ENCODE measurements at places on chromosomes 5 and 9.
A peak's percentile ranks its signal among the peaks of the same experiment; 100 is the strongest.

DNA sequence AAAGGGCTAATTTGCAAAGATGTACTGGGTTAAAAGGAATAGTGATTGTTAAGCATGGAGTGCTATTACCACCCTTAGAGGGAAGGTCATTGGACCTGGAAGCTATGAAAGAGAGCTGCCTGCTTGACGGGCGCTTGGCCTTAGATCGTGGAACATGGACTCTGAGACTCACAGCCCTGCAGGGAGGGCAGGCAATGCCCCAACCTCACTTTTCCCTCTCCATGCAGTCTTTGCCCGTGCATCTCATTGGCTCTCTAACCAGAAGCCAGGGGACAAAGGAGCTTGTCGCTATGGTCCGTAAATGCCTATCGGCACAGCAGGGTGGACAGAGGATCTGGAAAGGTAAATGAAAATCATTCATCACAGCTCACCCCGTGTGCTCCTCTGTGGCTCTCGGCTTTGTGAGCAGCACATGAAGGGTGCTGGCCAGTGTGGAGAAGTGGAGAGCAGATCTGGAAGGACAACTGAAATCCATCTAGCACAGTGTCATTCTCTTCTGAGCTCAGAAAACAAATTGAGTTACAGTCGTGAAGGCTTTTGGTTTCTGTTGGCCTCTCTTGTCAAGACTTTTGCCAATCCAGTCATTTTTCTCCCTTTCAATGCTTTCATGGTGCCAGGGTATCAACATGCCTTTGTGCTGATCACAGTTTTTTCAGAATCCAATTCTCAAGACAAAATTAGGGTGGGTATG, 186.2 kb downstream of the SNX18 start:
- DNase-seq: no peak

DNA sequence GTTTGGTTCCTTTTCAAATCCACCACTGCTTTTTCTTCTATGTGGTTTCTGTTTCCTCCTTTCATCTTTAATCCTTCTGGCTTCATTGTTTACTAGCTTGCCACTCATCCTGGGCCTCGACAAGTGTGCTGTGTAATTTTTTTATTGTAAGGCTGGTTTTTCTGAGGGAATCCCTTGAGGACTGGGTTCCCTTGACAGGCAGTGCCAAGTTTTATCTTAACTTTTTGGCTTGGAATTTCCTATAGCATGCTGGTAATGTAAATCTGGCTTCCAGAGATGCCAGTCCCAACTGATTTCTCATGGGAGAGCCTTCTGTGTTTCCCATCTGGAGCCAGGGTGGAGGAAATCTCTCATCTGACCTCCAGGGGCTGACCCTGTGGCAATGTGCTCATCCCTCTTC, 184.7 kb downstream of the ROR2 start:
- DNase-seq: no peak

GRCh38 chr9:124285903-124286291, 28.1 kb downstream of the NEK6 start:
- DNase-seq: peak; percentile 17

DNA sequence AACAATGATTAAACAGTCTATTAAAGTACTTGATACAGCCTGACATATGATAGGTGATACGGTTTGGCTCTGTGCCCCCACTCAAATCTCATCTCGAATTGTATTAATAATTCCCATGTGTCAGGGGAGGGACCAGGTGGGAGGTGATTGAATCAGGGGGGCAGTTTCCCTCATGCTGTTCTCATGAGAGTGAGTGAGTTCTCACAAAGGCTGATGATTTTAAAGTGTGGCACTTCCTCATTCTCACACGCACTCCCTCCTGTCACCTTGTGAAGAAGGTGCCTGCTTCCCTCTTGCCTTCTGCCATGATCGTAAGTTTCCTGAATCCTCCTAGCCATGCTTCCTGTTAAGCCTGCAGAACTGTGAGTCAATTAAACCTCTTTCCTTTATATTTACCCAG, 40.1 kb upstream of the TARS1 start:
- DNase-seq: no peak

GRCh38 chr5:136164226-136164625, 28.7 kb downstream of the SMIM32 start:
- DNase-seq: no peak

DNA sequence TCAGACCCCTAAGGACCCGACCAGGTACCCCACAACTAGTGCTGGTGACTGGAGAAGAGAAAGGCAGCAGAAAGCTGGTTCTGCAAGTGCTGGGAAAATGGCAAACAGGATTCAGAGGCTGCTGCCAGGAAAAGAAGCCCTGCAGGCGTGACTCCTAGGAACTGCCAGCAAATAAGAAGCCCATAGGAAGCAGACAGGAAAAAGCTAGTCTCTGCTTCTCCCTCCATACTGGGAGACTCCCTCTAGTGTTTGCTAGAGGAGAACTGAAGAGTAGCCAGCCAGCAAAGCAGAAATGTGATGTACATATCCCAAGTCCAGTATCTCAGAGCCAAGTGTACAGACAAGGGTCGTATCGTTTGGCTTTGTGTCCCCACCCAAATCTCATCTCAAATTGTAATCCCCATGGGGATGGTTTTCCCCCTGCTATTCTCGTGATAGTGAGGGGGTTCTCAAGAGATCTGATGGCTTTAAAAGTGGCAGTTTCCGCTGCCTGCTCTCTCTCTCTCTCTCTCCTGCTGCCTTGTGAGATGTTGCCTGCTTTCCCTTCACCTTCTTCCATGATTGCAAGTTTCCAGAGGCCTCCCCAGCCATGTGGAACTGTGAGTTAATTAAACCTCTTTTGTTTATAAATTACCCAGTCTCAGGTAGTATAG, 38.1 kb upstream of the TUSC1 start:
- no peak for DNase-seq

DNA sequence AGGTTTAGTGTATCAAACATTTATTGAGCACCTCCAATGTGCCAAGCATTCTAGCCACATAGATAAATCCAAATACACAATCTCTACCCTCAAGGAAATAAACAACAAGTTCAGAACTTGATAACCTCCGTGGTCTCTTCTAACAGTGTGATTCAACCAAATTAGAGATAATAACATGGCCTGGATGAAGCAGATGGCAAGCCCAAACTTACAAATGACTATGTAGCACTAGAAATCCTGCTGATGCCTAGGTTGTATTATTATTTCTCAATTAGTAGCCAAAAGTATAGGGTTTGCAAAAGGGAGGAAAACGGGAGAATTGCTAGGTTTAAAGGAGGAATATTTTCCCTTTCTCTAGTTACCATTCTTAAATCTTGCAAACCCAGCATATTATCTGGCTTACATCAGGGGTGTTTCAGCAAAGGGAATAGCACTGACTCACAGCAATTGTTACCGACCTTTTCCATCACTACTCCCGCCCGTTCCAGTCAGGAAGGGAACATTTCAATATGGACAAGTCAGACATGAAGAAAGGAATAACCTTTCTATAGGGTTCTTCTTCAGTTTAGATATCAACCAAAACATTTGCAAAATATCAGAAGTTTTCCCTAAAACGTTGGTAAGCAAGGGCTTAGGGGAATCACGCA, 2.3 kb downstream of the DPYSL3 start:
- DNase-seq: no peak

- DNase-seq: no peak
These were observed 161.2 kb upstream of the FSTL4 start for GRCh38 chr5:133773247-133774202.

DNA sequence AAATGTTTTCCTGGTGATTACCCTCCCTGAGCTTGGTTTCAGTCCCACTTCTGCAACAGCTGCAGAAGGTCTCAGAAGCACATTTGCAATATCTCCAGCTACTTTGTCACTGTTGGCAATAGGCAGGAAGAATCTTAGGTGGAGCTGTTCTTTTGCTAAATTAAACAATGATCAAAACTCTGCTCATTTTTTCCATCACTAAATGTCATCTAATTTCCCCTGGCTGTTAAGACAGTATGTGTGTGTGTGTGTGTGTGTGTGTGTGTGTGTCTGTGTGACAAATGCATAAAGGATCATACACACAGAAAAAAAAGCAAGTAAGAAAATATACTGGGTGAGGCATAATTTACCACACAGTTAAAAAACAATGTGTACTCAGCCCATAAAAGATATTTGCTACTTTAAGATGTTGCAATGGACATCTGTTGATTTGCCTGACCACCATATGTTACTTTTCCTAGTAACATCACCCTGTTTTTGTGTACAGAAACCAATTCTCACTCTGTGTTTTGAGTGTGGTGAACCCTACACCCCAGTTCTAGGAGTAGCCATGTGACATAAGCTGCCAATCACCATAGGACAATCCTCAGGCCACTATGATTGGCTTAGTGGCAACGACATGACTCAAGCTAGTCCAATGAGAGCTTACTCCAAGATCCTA, 572.6 kb upstream of the CLINT1 start:
- DNase-seq: no peak

- no peak for DNase-seq
These were observed 94.3 kb downstream of the DAP start for GRCh38 chr5:10666531-10667299.

GRCh38 chr9:129401623-129402370, 219.1 kb downstream of the C9orf50 start:
- no peak for DNase-seq

GRCh38 chr5:141186897-141187512, at the start of gene PCDHB9:
TSS of gene PCDHB9 (plus strand) at chr5:141187161. CDS start at chr5:141187319, 158 bp downstream.
- no peak for DNase-seq

DNA sequence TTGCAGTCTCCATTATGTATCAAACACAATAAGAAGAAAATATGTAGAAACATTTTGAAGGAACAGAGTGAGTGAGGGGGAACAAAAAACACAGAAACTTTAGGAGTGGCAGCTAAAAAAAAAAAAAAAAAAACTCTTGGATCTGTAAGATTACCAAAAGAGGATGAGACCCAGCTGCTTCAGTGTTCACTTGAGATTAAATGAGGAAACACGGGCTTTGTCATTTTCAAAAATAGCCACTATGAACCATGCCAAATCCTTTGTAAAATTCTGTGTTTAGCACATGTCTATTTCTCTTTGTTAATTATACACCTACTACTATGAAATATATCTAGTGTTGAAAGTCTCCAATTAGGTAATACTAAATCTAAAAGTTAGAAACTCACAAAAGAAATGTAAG, 485.9 kb downstream of the EFNA5 start:
- no peak for DNase-seq

Data from stimulated activated CD8-positive, alpha-beta memory T cell treated with anti-CD3 and anti-CD28 coated beads, Interleukin-15, amount 100 ng/mL, for 1 hour (primary cell).